Neural crest cell (in vitro differentiated cells): ENCODE measurements at places on chromosomes 5 and 9.
A peak's percentile ranks its signal among the peaks of the same experiment; 100 is the strongest.

- no peak for DNase-seq
Observed at GRCh38 chr5:107792940-107793339, 122.2 kb upstream of the EFNA5 start.

DNA sequence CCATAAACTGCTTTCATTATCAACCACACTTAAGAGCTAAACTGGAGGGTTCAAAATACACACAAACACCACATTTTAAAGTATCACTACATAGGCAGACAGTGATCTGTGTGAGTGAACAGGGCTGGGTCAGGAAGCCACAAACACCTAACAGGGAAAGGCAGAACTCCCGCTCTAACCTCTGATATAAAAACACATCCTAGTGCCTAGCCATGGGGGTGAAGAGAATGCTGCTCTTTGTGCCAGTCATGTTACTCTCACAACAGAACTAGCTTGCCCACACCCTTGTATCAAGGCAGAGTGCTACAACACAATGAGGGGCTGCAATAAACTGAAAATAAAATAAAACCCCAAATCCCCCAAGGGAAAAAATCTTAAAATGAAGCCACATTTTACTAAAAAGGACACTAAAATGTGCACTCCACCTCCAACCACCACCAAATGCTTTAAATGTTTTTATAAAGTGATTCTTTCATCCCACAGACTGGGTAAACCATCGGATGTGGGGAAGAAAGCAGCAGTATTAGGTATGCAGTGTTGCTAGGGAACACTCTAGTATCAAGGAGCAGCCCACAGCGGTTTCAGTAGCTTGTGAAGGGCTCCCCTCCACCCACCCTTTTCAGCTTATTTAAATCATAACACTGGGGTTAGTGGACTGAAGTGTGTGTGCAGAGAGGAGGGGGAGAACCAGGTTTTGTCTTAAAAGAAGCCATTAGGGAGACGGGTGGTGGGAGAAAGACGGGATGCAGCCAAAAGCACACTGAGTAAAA, 64.5 kb downstream of the TMEM161B start:
- peak; percentile 18 for DNase-seq

- DNase-seq: no peak
Observed at GRCh38 chr9:112531666-112532282, 45.1 kb downstream of the KIAA1958 start.

- DNase-seq: no peak
Observed at GRCh38 chr5:141778683-141779082, 96.7 kb upstream of the ARAP3 start.

DNA sequence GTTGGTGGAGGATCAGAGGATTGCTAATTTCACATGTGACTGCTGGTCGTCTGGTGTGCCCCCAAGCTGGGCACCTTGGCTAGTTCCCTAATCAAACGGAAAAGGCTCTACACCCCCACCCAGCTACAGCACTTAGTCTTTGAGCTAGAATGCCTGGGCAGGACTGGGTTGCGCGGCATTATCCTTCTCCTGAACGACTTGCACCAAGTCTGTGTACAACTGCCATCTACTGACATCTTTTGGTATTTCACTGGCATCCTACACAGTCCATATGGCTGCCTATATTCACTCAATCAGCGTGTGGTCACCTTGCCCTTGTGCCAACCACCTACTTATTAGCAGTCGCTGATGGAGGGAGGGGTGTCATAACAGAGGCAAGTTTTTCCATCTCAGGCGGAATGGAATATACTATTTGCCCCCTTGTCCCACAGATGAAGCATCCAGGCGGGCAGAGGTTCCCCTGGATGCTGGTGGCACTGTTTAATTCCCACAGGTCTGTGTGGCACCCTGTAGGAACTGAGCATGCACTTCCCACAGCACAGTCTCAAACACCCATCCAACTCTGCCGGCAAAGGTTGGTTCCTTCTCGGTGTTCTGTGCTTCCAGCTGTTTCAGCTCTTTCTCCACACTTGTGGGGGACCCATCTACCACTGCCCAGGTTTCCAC, 150.1 kb downstream of the OSTF1 start:
- DNase-seq: peak; percentile 48

GRCh38 chr5:83688281-83688680, 32.4 kb downstream of the HAPLN1 start:
- DNase-seq: no peak

DNA sequence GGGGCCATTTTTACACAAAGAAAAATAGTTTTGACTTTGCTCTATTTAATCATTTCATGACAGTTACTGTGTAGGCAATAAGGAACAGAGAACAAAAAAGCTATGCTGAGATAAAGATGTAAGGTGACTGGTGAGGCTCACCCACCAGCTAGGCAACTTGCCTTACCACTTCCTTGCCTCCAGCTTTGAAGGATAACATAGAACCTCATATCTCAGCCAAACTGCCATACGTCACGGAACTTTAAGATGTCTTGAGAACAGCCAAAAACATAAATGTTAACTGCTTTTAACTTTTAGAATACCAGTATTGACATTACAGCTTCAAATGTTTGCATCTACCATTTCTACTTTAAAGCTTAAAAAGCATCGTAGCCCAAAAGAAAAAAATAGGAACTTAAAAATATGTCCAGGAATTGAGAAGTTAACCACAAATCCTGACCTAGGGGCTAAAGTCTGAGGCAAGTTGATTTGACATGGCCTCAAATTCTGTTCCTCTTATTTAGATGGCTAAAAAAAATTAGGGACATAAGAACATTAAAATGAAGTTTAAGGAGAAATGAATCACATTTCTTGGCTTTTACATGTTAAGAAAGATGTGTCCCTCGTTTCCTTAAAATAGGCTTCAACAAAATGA, 7.7 kb upstream of the GCNT4 start:
- DNase-seq: no peak

GRCh38 chr9:130095872-130096271, 42.2 kb downstream of the GPR107 start:
- no peak for DNase-seq

DNA sequence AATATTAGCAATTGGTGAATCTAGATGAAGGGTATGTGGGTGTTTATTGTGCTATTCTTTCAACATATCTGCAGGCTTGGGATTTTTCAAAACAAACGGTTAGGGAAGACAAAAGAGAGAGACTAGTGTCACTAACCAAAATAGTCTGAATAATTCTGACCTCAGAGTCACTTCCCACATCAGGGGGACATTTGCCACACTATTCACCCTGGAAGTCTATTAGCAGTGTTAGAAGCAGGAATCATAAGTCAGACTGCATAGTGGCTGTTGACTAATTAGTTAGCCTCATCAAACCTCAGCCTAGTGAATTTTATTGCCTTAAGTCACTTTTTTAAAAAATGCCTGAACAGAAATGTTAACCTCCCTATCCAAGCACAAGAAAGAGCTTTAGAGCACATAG, 169.2 kb upstream of the RGMB start:
- DNase-seq: no peak

DNA sequence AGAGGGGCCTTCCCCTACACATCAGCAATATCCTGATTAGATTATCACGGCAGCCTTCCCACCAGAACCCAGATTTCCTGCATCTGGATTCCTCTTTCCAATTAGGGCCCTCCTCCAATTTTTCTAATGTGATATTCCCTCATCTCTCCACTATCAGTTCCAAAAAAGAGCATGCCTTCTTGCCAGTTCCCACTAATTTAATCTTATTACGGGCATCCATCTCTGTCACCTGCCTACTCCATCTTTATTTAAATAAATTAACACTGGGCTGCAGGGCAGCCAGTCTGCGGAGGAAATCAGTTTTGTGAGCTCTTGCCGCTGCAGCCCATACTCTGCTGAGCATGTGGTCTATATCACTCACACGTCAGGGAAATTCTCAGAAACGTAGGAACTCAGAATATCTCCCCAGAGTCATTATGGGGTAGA, 16.6 kb upstream of the FBP2 start:
- DNase-seq: no peak

GRCh38 chr5:173582216-173583111, 34.0 kb downstream of the BOD1 start:
- no peak for DNase-seq

DNA sequence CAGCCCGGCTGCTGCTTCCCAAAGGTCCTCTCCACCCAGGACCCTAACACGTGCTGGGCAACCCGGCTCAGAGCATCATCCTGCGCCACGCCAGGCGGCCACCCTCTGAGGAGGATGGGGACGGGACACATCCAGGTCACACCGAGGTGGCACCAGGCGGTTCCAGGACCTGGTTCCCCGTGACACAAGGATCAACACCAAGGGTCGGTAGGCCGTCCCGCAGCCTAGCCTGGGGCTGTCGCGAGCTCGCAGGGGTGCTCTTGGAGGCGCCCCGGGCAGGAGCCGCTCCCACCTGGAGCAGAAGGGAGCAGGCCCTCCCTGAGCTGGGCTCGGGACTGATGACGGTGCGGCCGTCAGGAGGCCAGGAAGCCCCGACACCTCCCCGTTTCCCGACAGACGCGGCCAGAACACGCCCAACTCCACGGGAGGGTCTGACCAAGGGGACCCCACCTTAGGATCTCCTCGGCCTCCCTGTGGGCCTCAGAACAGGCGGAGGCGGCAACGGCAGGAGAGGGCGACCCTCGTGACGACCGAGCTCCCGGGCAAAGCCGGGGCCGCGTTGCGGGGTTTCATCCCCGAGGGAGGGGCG, 6.3 kb downstream of the EXD3 start:
- no peak for DNase-seq

- DNase-seq: no peak
Observed at GRCh38 chr5:119386596-119387344, 31.0 kb downstream of the TNFAIP8 start.

GRCh38 chr9:113315231-113315630, 12.1 kb upstream of the RNF183 start:
- DNase-seq: no peak

DNA sequence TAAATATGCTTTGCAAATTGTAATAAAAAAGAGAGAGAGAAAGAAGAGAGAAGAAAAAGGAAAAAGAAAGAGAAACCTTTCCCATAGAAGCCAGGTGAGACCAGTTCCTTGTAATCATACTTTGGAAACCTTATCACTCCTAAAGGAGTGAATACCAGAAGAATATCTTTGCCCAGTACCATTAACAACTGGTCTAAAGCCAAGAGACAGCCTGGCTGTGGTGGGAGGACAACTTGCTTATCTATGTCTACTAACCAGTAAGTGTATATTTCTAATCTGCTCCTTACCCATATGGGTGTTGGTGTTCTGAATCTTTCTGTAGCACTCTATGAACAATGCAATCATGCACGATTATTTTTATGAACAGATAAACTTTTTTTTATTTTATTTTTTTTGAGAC, 10.5 kb upstream of the TXN start:
- no peak for DNase-seq

GRCh38 chr9:10704720-10705119, 91.9 kb upstream of the PTPRD start:
- no peak for DNase-seq

GRCh38 chr5:43312699-43313034, 545 bp downstream of the HMGCS1 start:
- no peak for DNase-seq

DNA sequence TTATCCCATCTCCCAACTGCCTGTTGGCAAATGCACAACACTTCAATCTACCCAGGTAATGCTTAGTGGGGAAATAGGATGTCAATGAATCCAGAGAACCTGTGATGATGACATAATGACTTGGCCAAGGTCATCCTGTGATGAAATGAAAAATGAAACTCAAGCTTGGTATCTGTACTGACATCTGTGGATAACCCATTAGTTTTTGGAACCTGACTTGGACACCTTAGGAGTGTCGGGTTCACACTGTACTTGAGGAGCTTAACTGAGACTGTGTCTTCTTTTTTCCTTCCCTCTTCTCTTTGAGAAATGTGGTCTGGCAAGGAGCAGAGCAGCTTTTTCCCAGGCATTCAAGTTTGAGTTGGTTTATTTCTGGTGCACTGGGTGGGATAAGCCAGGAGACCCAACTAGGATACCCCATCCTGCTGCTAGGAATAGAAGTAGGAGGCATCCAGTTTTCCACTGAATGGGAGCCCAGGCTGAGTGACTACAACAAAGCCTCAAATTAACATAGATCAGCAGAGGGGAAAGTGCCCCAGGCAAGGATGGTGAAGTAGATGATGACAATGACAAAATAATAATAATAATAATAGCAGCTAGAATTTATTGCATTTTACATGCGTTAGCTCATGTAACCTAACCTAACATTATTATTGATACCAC, 72.1 kb downstream of the ADRB2 start:
- no peak for DNase-seq

DNA sequence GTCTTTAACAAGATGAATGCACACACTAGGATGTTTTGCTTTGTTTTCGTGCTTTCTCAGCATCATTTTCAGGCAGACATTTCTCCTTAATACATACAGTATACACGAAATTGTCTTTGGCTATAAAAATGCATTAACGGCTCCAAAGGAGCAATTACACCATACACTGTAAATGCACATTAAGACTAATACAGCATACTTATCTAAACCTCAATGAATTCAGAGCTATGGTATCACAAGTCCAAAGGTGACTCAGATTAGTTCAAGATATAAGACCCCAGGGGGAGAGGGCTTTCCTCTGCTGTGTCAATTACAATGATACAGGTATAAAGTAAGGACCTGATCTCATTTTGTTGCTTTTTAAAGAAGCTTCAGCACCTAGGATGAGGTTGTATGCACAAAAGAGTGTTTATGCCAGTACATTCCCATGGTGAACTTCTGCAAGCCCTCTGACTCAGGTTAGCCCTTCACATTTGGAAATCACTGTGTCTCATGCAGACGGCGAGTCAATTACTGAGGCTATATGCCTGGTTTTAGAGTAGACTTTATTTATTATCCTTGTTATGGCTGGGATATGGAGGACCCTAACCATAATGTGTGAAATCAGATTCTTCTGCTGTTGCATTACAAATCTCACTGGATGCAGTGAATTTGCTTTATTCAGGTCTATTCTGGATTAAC, 233.3 kb downstream of the ZNF608 start:
- DNase-seq: no peak

- no peak for DNase-seq
Observed at GRCh38 chr5:123659011-123659410, 147.0 kb downstream of the CSNK1G3 start.

- no peak for DNase-seq
Observed at GRCh38 chr5:5414999-5415398, 7.5 kb upstream of the ICE1 start.

DNA sequence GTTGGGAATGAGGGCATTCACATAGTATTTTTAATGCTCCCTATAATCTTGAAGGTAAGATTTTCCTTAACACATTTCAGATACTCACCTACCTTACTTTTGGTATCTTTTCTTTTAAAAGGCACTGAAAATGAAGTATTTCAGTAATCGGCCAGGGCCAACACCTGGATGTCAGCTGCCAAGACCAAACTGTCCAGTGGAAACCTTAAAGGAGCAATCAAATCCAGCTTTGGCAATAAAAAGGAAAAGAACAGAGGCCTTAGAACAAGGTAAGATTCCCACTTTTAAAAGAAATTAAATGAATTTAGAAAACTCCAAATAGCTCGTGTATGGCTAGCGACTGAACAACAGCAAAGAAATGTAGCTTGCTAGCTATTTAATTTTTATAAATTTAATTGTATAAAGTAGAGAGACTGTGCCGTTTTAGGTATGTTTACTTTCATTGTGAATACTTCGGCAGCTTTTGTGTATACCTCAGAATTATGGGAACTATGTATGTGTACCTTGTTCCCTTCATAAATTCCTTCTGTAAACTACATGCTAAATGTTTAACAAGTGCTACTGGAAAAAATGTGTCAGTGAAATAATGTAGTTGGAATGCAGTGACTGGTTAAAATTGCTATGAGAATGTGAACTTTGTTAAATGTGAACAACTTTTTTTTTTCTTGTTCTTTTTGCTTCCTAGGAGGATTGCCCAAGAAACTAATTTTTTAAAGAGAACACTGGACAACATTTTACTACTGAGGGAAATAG, 41.9 kb downstream of the CDK7 start:
- DNase-seq: no peak

- no peak for DNase-seq
Observed at GRCh38 chr9:93232388-93232960, 48.5 kb downstream of the WNK2 start.
